DMS153 (cell line): ENCODE measurements at places on chromosomes 1 and 21.

GRCh38 chr1:88302843-88303486 is 381.1 kb upstream of the PKN2 start:
- DNase-seq, result no peak

GRCh38 chr1:67955591-67955990 is 94.8 kb downstream of the DIRAS3 start:
- DNase-seq, result no peak

DNA sequence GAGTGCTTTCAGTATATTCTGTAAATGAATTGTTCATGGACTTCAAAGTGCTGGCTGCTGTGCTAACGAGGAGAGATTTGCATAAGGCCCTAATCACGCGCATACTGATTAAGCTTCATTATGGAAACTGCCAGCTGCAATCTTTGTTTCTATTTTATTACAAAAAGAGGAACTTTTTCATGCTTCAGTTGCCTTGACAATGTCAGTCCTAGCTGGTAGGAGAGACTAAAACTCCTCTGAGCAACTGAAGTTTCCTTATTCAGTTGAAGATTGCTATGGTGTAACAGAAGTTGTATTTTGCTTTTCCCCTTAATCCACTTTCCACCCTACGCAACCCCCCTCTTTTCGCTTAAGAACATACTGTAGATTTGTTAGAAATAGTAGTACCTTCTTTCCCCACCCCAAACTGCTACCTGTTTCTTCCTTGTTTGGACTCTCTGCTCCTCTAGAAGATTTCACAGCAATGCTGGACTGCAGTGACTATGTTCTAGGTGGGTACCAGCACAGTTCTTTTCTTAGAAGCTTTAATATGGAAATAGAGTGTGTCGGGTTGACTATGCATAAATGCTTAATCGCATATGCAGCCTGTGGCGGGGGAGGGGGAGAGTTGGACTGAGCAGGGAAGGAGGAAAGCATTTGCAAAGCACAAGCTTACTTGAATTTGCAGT is 108.3 kb downstream of the POU2F1 start:
- DNase-seq, result no peak

DNA sequence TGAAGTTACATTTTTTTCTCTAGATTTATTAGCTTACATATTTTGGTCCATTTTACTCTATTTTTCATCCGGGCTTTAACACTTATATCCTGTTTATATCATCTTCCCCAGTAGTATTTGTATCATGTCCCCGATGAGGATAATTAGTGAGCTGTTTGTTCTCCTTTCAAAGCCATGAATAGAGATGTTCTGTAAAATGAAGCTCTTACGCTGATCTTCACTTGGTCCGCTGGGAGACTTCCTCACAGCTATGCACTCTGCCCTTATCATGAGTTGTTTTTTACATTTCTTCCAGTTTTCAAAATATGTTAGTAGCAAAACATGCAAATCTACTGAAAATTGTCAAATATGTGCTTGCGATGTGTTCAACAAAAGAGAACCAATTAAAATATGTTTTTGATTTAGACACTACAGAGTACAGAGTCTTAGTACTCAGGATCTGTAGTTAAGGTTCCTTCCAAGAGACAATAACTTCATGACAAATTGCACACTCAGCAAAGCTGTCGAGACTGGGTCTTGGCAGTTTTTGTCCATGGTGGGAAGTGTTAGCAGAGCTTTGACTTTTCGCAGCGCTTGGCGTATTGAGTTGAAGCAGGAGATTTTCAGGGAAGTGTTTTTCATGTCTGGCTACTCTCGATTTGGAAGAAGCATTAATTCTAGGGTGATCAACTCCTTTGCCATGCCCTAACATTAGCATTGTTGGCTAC is 292.0 kb upstream of the ADAMTS5 start:
- DNase-seq, result no peak

GRCh38 chr1:101520302-101520701 is 283.5 kb downstream of the S1PR1 start:
- DNase-seq, result peak; percentile 6

DNA sequence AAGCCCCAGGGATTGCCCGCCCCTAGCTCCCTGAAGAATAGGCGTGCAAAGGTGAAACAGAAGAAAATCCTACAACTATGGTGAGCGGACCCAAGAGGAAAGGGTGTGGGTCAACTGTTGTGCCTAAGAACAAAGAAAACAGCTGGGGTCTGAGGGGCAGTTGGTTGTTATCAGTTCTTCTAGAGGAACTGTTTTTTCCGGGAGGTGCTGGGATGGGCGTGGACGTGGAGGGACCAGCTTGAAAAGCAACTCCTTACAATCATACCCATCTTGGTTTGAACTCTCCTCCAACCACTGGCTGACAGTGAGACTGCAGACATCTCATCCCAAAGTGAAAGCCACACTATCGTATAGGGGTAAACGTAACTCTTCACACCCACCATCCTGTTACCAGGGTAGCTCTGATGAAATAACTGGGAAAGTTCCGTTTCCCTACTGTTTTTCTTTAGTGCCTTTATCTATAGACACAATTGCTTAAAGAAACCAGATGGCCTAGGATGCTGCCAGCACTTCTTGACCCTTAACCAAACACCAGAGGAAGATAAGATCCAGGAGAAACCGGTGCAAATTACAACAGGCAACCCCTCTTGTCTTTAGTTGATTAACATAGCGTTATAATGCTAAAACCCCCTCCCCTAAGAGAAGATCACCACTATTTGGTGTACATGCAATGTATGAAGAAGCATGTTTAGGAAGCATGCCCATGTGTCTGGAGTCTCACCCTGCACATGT is 25.6 kb upstream of the FAM89A start:
- no peak for DNase-seq

DNA sequence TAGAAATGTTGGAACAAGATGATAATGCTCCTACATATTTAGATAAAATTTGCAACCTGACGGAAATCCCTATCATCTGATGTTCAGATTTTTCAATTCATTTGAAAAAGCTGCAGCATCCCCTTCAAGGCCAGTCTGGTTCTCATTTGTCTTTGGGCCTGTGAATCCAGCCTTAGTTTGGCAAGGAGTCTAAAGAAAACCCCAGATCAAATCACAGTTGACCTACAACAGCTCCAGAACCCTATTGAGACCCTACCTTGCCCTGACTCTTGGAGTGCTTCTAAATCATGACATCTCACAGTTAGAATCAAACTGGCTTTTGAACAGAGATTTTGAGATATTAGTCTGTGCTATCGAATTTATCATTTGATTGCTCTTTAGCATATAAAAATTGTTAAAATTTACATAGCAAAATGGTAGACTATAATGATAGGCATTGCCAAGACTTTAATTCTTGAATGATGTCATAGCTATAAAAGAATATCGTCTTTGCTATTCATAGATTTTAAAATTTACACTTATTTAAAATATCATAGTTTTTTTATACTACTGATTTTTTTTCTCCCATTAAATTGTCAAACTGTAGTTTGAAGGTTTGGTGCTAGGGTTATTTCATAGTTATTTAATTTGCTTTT is 2.2 kb downstream of the PPP2R5A start:
- DNase-seq, result no peak

DNA sequence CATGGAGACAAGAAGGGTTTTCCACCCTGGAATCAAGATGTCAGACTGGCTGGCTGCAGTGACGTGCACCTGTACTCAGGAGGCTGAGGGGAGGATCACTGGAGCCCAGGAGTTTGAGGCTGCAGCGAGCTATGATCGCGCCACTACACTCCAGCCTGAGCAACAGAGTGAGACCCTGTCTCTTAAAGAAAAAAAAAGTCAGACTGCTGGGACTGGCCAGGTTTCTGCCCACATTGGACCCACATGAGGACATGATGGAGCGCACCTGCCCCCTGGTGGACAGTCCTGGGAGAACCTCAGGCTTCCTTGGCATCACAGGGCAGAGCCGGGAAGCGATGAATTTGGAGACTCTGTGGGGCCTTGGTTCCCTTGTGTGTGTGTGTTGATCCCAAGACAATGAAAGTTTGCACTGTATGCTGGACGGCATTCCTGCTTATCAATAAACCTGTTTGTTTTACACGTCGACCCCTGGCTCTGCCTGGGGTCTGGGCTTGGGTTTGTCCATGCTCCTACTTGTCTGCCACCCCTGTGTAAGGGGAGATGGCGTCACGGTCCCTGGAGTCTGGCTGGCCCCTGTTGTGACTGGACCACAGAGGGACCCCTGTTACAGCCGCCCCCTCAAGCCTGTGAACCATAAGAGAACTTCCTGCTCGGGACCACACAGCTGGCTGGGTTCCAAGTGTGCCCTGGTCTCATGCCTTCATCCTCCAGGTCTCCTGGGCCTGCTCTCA is 20.9 kb upstream of the VPS13D start:
- DNase-seq, result peak; percentile 60

DNA sequence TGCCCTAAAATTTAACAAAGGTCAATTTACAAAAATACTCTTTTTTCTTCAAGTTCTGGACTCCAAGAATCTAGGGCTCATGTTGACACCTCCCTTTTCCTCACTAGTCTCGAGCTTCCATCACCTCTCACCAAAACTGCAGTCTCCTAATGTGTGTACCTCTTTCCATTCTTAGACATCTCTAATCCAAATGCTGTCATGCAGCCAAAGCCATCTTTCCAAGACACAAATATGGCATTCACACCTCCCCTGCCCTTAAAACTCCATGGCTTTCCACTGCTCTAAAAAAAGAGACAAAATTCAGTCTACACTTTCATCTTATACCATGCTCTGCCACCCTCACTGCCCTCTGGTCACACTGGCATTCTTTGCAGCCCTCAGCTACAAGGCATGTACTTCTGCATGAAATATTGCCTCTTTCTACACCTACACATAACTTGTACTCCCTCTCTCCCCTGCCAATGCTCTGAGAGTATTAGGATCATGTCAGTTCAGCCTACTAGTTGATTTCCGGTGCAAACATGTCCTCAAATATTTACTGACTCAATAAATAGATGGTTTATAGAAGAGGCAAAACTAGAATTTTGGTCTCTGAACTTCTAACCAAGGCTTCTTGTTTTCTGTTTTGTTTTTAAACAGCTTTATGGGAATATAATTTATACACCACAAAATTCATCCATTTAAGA is 26.9 kb downstream of the ADSS2 start:
- no peak for DNase-seq

DNA sequence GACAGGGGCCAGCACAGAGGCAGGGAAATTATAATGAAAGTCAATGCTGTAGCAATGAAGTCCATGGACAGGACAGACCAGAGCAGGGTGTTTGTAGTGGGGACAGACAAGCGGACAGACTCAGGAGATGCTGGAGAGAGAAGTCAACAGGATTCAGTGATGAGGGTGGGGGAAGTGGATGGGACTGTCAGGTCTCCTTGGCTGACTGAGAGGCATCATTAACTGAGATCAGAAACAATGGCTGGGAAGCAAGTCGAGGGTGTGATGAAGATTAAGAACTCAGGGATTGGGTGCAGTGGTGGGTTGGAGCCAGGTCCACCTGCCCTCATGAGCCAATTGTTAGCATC is 25.5 kb downstream of the CD58 start:
- no peak for DNase-seq

- DNase-seq, result no peak
These were observed 54.2 kb upstream of the PRKACB start for GRCh38 chr1:84089867-84090266.

DNA sequence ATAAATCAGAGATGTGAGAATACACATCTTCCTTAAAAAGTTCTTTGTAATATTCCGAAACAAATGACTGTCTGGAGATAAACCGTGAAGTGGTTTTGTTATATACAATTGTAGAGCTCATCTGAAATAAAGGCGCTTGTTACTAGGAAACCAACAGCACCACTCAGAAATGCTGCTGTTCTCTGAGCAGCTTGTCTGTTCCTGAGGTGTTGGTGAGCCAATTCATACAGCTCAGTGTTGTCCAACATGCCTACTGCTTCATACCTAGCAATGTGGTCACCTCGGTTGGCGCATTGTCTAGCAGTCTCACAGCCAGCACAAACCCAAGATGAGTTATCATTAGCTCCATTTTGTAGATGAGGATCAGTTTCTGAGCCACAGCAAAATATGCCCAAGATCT is 44.4 kb downstream of the GFI1 start:
- peak; percentile 57 for DNase-seq
